Progenitor cell of endocrine pancreas (in vitro differentiated cells): ENCODE measurements at places on chromosomes 5 and 9. TPM values are rescaled to one million over a fixed set of nuclear protein-coding genes. Genes with fewer than 3 reads are reported as not detected.

DNA sequence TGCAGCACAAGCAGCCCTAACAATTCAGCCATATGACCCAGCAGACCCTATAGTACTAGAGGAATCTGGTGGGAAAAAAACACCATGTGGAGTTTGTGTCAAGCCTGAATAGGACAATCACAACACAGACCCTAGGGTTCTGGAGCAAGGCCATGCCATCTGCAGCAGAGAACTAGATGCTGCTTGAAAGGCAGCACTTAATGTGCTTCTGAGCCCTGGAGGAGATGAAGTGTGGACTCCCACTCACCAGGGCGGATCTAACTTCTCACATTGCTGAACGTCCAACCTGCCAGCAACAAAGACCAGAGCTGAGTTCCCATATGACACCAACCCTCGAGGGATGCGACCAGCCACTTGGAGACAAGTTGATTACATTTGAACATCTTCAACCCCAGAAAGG lies 43.2 kb downstream of the GABBR2 start:
- no peaks in the 10 kb centered on the region for H3K27me3 ChIP-seq
- H3K36me3 ChIP-seq = no peaks in the 10 kb centered on the region
- DNase-seq = no peak
- no peak overlapping the region for H3K4me3 ChIP-seq

DNA sequence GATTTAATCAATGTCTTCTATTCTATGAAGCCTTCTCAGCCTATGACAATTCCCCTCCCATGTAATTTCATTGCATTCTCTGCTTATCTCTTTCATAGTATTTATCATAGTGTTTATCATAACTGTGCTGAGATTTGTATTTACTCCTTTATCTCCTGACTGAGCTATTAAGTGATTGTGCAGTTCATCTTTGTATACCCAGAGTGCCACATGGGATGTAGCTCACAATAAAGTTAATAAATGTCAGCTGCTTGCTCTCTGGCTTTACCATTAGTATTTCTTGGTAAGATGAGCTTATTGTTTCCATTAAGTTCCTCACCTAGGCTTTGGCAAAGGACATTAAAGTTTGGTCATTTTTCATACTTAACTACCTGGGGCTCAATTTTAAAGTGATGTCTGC lies 275.1 kb upstream of the MPDZ start:
- peaks cover 9% of the 10 kb centered on the region for H3K4me1 ChIP-seq
- no peak overlapping the region for H3K27ac ChIP-seq
- no peaks in the 10 kb centered on the region for H3K27me3 ChIP-seq
- no peaks in the 10 kb centered on the region for H3K36me3 ChIP-seq

Gene FSTL4
- 2.4 and 3.2 TPM in 2 replicates for total RNA-seq

Gene FAM151B
- total RNA-seq = 1.5 and 2.7 TPM in 2 replicates

Gene OGN
- total RNA-seq = not detected in 2 replicates

DNA sequence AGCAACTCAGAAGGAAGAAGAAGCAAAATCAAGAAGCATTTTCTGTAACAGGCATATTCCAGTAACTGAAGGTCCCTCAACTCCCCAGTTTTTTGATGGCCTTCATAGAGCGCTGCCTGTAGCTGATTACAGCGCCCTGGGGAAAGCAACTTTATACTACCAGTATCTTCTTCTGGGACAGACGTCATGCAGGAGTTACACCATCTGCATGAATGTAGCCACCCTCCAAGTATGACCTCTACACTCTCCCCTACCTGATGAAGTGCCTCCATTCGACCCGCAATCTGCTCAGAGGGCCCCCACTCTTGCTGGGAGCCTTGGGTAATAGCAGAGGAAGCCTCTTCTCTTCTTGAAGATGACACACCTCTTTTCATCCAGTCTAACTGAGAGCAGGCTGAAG lies 21.0 kb upstream of the SH3TC2 start:
- DNase-seq = no peak
- no peaks in the 10 kb centered on the region for H3K4me1 ChIP-seq
- no peak overlapping the region for H3K4me3 ChIP-seq
- no peaks in the 10 kb centered on the region for H3K36me3 ChIP-seq
- no peaks in the 10 kb centered on the region for H3K27me3 ChIP-seq

DNA sequence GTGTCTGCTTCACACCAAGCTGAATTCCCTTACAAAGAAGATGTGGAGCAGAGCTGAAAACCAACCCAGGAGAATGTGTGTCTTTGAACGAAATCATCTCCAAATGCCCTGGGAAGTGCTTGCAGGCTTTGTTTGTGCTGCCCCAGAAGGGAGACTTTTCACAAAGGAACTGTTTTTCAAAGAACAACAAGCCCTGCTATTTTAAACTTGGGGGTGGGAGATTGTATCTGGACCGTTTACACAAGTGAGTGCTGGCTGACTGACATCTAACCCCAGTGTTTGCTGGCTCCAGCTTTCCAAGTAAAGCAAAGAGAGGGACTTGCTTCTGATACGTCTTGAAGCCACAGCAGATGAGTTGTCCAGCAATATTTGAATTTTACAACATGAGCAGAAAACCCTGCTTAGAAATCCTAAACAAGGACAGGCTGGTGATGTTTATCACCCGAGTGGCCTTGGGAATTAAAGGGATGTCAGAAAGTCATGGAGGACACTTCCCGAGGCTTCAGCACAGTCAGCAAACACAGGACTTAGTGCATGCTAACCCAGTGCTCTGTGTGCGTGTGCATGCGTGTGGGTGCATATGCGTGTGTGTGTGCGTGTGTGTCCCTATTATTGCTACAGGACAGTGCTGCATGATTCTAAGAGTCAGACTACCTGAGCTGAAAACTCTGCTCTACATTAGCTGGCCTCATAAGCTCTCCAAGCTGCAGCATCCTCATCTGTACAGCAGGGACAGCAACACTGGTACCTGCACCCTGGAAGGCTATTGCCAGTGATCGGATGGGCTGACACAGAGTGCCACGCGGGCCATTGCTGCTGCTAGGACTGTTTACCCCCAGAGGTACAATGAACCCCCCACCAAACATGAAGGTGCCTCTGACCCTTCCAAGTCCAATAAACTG lies 1.4 kb downstream of the ADAMTS12 start:
- peaks cover 4% of the 10 kb centered on the region for H3K27me3 ChIP-seq
- H3K4me3 ChIP-seq = peak overlapping the region; percentile 80
- no peaks in the 10 kb centered on the region for H3K36me3 ChIP-seq
- H3K27ac ChIP-seq = no peak overlapping the region

DNA sequence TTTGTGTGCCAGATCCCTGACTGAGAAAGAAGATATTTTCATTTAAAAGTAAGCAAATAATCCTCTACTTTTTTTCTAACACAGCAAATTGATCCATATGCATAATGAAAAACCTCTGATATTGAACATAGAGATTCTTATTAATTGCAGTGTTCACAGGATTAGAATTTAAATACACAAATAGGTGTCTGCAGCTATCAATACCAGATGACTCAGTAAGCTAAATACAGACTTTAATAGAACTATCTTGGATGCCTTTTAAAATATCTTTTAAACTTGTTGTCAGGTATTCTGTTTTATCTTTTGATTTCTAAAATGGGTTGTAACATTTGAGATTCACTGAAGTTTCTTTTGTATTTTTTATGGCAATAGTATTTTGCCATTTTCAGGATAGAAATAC lies 43.1 kb downstream of the NIPBL start:
- H3K36me3 ChIP-seq = peaks cover 7% of the 10 kb centered on the region
- no peak overlapping the region for H3K27ac ChIP-seq
- H3K27me3 ChIP-seq = no peaks in the 10 kb centered on the region
- H3K4me1 ChIP-seq = peaks cover 13% of the 10 kb centered on the region
- no peak overlapping the region for H3K4me3 ChIP-seq
- no peak for DNase-seq

Gene FOXD4
- 0.50 and 0.58 TPM in 2 replicates for total RNA-seq

GRCh38 chr9:104633976-104634520 lies 16.0 kb upstream of the OR13C9 start:
- no peak overlapping the region for H3K4me3 ChIP-seq
- no peaks in the 10 kb centered on the region for H3K4me1 ChIP-seq
- DNase-seq = no peak
- H3K36me3 ChIP-seq = no peaks in the 10 kb centered on the region

- no peaks in the 10 kb centered on the region for H3K27me3 ChIP-seq
- no peak overlapping the region for H3K27ac ChIP-seq
Observed at GRCh38 chr5:42228279-42228678, 195.0 kb upstream of the GHR start.

GRCh38 chr5:55858104-55858503 lies 6.9 kb downstream of the IL31RA start:
- H3K4me3 ChIP-seq = no peak overlapping the region
- DNase-seq = no peak
- H3K27me3 ChIP-seq = peaks cover 6% of the 10 kb centered on the region
- H3K27ac ChIP-seq = no peak overlapping the region
- H3K4me1 ChIP-seq = no peaks in the 10 kb centered on the region

DNA sequence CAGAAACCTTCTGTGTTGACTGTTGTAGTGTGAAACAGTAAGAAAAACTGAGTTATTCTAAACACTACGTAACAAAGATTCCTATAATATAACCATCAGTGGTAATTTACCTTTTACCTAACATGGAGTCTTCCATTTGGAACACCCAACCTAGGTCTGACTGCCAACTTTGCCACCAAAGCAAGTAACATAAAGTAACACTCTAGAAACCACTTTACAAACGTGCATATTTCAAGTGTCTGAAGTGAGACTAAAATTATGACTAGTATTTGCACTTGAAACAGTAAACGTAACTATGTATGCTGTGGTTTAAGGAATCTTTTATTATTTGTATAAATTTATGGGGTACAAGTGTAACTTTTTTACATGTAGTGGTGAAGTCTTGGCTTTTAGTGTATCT lies 95.6 kb downstream of the SERINC5 start:
- H3K4me1 ChIP-seq = peaks cover 24% of the 10 kb centered on the region
- no peak for DNase-seq
- peaks cover 72% of the 10 kb centered on the region for H3K36me3 ChIP-seq
- H3K27me3 ChIP-seq = no peaks in the 10 kb centered on the region
- no peak overlapping the region for H3K27ac ChIP-seq
- H3K4me3 ChIP-seq = no peak overlapping the region

- DNase-seq = no peak
- H3K4me1 ChIP-seq = peaks cover 4% of the 10 kb centered on the region
- no peak overlapping the region for H3K27ac ChIP-seq
- no peaks in the 10 kb centered on the region for H3K36me3 ChIP-seq
- peaks cover 3% of the 10 kb centered on the region for H3K27me3 ChIP-seq
Observed at GRCh38 chr9:115204904-115205453, 87.0 kb upstream of the TNC start.

Gene SLC34A1
- not detected in 2 replicates for total RNA-seq

GRCh38 chr9:34271265-34272006 lies 57.6 kb downstream of the KIF24 start:
- DNase-seq = no peak
- no peak overlapping the region for H3K4me3 ChIP-seq
- H3K4me1 ChIP-seq = peaks cover 13% of the 10 kb centered on the region
- peaks cover 5% of the 10 kb centered on the region for H3K36me3 ChIP-seq
- H3K27ac ChIP-seq = peak overlapping the region; percentile 9

Gene LCP2
- total RNA-seq = not detected in 2 replicates

Gene ELOVL7
- total RNA-seq = 14.5 and 18.0 TPM in 2 replicates

DNA sequence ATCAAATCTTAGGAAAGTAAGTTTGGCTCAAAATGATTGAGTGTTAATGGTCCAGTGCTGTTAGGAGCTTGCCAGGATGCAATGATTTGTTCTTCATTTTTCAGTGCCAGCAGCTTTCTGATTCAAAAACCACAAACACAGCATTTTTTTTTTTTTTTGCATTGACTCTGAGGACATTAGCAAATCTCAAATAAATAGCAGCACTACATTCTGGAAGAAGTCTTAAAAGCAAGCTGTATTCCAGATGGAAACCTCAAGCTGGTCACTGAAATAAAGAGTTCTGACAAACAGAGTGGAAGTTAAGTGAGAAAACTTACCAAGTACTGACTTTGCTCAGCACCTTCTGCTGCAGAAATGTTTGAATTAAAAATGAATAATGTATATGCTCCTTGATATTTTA lies 1653.1 kb upstream of the CDH9 start:
- H3K27me3 ChIP-seq = no peaks in the 10 kb centered on the region
- H3K27ac ChIP-seq = no peak overlapping the region
- no peak overlapping the region for H3K4me3 ChIP-seq
- peaks cover 2% of the 10 kb centered on the region for H3K4me1 ChIP-seq
- DNase-seq = no peak

Gene SPINK4
- total RNA-seq = 0.91 TPM in 1 of 2 replicates, not detected in the other

DNA sequence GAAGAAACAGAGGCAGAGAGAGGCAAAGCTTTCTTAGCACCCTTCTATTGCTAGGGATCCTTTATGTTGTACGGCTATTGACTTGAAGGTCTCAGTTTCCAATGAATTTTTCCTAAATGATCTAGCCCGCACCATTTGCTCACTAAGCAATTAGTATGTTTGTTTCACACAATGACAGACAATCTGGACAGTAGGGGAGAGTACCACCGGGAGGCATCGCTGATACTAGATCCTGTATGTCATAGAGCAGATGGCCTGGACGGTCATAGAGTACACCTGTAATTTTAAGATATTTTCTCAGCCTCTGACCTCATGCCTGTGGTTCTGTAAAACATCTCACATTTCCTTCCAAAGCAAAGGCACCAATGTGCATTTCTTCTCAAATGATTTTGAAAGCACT lies 194.3 kb downstream of the TLE4 start:
- no peak overlapping the region for H3K27ac ChIP-seq
- peaks cover 48% of the 10 kb centered on the region for H3K27me3 ChIP-seq
- peaks cover 13% of the 10 kb centered on the region for H3K4me1 ChIP-seq
- no peaks in the 10 kb centered on the region for H3K36me3 ChIP-seq

GRCh38 chr5:38796742-38797108 lies 49.1 kb upstream of the OSMR start:
- H3K4me1 ChIP-seq = no peaks in the 10 kb centered on the region
- DNase-seq = no peak
- peaks cover 7% of the 10 kb centered on the region for H3K27me3 ChIP-seq
- H3K4me3 ChIP-seq = no peak overlapping the region
- no peak overlapping the region for H3K27ac ChIP-seq

Gene HAPLN1
- 0.89 and 2.9 TPM in 2 replicates for total RNA-seq

- no peak overlapping the region for H3K4me3 ChIP-seq
- H3K4me1 ChIP-seq = no peaks in the 10 kb centered on the region
- no peaks in the 10 kb centered on the region for H3K36me3 ChIP-seq
- no peaks in the 10 kb centered on the region for H3K27me3 ChIP-seq
Observed at GRCh38 chr5:120228262-120229031, 235.7 kb upstream of the PRR16 start.

DNA sequence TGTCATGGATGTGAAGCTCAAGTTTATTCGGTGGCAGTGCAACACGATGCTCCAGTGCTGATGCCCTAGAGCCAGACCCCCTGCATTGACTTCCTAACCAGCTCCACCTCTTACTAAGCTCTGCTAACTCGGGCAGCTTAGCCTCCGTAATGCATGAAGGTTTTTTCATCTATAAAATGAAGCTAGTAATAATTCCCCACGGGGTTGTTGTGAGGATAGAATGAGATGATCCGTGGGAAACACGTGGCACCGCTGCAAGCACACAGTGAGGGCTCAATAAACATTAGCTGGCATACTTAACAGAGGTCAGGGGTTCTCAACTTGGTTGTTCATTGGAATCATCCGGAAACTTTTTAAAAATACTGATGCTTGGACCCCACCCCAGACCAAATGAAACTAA lies 6.8 kb downstream of the ENC1 start:
- H3K36me3 ChIP-seq = peaks cover 39% of the 10 kb centered on the region
- H3K27me3 ChIP-seq = no peaks in the 10 kb centered on the region
- no peak overlapping the region for H3K27ac ChIP-seq
- no peak for DNase-seq

DNA sequence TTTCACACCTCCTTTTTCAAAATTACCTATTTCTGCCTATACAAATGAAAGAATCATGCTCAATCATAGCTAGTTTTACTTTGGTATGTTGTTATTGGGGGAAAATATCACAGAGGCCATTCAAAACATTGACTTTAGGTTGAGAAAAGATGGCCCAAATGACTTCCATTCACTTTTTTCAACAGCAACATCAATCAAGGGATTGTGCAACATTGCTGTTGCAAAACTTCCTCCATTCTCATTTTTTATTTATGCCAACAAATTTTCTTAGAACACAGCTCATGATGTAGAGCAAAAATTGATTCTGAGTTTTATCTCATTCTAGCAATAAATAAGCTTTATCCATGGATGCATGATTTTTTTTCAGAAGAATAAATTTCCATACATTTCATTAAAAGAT lies 93.6 kb upstream of the RORB start:
- DNase-seq = no peak
- peaks cover 5% of the 10 kb centered on the region for H3K4me1 ChIP-seq
